Ovary (tissue), 10 donors: ENCODE measurements at places on chromosomes 4 and X.

- DNase-seq, result no peak
Measured at GRCh38 chrX:69101683-69102251, 63.5 kb downstream of the PJA1 start.

- DNase-seq, result no peak
Measured at GRCh38 chr4:113080624-113081023, 31.2 kb downstream of the ANK2 start.

- DNase-seq, result no peak
Measured at GRCh38 chr4:91089178-91089577, 962.0 kb downstream of the CCSER1 start.

DNA sequence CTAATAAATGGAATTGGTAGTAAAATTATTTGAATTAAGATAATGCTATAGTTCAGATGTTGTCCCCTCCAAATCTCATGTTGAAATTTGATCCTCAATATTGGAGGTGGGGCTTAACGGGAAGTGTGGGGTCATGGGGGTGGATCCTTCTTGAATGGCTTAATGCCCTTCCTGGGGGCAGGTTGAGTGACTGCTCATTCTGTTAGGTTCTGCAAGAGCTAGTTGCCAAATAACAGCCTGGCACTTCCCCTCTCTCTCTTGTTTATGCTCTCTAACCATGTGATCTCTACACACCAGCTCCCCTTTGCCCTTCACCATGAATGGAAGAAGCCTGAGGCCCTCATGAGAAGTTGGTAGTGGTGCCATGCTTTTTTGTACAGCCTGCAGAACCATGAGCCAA is 724.8 kb upstream of the FTHL17 start:
- DNase-seq, result no peak

DNA sequence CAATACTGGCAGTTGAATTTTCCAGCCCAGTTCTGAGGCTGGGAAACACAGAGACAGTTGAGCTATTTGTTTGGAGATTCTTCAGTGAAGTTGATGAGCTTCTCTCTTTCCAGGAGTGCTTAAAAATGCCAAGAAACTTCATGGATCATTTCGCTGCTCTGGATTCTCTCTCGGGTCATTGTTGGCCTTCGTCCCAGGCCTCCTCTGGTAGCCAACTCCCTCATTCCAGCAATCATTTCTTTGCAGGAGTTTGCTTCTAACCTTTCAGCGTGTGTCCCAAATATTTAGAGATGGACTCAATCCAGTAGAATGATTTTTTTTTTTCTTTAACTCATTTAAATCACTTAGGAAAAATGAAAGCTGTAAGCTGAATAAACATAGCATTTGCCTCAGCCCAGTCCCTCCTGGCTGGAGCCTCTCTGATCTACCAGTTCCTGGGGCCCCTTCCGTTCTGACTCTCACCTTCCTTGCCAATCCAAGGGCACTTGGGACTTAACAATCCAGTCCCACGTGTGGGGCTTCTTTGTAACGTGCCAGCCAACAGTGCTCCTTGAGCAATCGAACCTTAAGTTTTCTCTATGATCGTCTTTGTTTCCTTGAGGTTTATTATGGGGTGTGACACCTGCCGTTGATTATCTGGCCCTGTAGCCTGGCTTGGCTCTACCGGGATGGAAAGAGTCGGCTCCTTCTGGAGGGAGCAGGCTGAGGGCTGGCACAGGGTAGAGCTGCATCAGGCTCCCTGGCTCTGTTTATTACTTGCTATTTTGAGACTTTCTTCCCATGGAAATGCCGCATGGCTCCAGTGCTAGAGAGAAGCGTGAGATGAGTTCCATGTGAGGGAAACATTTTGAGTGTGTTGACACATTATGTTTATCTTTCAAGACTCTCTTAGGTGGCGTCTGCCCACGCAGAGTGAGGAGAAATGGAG is 80.4 kb upstream of the GPC4 start:
- peak; percentile 78 for DNase-seq

GRCh38 chrX:69539437-69539836 is 35.3 kb downstream of the NALF2 start:
- no peak for DNase-seq

GRCh38 chr4:94826206-94826605 is 68.5 kb downstream of the BMPR1B start:
- no peak for DNase-seq

GRCh38 chr4:102535398-102536082 is 34.4 kb downstream of the NFKB1 start:
- DNase-seq, result no peak

- DNase-seq, result no peak
Measured at GRCh38 chr4:106063009-106063408, 167.7 kb downstream of the NPNT start.

GRCh38 chrX:102976286-102976685 is 39.2 kb downstream of the RAB40AL start:
- no peak for DNase-seq
